ENCODE measurements at places on chromosomes 1 and 21. TPM values are rescaled to one million over a fixed set of nuclear protein-coding genes. Genes with fewer than 3 reads are reported as not detected.

- DNase-seq: no peak
Measured at GRCh38 chr1:20733360-20733975, 965 bp upstream of the SH2D5 start.

- DNase-seq: peak; percentile 93
Measured at GRCh38 chr1:228022571-228023293, 15.9 kb downstream of the WNT3A start.

DNA sequence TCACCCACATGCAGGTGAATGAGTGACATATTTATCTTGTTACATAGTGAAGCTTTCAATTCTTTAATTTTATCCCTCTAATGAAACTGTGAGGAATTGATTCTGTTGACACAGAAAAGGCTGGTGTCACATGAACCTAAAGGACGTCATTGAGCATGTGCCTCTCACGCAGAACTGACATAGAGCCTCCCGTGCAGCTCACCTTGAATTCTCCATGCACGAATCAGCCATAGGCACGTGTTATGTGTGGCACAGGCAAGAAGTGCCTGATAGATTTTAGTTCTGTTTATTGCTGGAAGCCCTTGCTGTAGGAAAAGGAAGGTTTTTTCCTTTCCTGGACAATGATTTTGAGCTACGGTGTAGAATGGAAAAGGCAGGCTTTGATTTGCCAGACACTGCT lies 11.3 kb downstream of the ADARB1 start:
- no peak for DNase-seq

Gene LORICRIN
- not detected for total RNA-seq

Gene C8B
- total RNA-seq: not detected

Gene APCS
- not detected for total RNA-seq

All from chondrocyte (in vitro differentiated cells).